A172 (cell line): ENCODE measurements at places on chromosomes 12 and 14. TPM values are rescaled to one million over a fixed set of nuclear protein-coding genes. Genes with fewer than 3 reads are reported as not detected.

DNA sequence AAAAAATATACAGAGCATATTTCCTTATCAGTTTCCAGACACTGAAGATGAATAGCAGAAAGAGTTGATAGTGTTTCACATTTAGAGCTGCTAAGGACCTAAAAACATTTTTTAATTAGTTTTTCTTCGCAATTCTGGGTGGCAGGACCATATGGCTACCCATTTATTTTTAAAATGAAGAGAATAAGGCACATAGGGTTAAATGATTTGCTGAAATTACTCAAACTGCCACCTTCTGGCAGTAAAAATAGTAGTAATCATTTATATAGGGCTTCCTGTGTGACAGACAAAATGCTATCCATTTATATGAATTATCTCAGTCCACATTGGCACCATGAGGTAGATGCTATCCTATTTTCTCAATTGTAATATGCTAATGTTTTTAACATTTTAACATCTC is 108.6 kb upstream of the CCDC196 start:
- DNase-seq, result no peak

ASB2 gene
- total RNA-seq, result not detected in 2 replicates

DNA sequence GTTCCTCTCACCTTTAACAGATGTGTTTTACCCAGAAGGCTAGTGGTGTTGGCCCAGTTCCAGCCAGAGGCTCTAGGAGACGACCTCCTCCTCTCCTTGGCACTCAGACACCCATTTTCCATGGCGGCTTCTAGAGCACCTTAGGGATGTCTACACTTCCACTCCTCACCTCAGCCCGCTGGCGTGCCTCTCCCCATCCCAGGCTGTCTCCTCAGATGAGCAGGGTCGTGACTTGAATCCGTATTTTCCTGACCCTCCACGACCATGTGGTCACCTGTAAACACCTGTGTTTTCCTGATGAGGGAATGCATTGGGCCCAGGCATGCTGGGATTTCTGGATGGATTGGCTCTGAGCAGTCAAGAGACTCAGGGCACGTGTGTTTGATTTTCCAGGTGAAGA is 21.8 kb upstream of the RIN3 start:
- no peak for DNase-seq

- no peak for DNase-seq
Observed at GRCh38 chr12:76055393-76055792, 23.8 kb upstream of the PHLDA1 start.

DNA sequence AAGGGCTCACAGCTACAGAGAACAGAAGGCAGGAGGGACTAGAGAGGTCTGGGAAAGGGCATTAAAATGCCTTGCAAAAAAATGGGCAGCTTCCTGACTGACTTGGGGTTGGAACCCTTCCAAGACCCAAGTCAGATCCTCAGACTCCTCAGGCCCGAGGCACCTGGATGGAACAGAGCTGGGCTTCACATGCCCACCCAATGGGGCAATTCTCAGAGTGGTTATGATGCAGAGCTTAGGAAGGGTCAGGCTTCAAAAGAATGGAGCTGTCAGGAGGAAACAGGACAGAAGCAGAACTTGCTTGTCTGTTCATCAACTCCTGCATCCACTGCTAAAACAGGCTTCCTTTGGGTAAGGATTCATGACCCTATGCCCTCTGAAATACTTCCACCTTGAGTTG is 9.7 kb upstream of the KRT1 start:
- no peak for DNase-seq

KRT78 gene
- not detected in 2 replicates for total RNA-seq

MMP17 gene
- total RNA-seq, result 3.7 and 5.7 TPM in 2 replicates

DNA sequence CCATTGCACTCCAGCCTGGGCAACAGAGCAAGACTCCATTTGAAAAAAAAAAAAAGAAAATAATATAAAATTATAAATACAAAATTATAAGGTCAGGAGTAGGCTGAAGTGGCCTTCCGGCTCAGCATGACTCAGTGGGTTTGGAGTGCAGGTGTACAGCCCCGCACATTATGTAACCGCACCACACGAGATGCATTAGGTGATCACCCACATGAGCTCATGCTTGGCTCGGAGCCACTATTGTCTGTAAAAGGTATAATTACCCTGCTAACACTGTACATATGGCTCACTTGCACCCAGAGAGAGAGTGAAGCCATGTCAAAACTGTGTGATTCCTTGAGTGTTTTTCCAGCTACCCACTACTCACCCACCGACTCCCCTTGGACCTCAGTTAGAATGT is 557.0 kb downstream of the SLC6A15 start:
- no peak for DNase-seq

- DNase-seq, result no peak
Observed at GRCh38 chr12:48198672-48198971, 4.5 kb downstream of the OR10AD1 start.

CARMIL3 gene
- total RNA-seq, result 0.02 and 0.05 TPM in 2 replicates

TPPP2 gene
- not detected in 2 replicates for total RNA-seq

GRCh38 chr14:48709277-48709785 is 876.8 kb downstream of the RPS29 start:
- DNase-seq, result no peak

DNA sequence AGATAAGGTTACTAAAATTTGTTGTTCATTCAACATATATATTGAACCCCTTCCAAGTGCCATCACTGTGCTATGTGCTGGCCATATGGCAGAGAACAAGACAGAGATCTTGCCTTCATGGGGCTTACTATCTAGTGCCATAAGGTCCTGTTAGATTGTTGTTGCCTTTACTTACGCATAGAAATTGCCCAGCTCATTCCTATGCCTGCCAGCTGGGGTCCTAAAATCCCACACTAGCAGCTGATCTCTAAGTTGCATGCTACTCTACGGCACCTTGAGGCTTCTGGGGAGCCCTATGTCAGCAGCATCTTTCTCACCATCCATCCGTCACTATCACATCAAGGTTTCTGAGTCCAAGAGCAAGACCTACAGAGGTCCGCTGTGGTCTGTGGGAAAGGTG is 1.4 kb upstream of the KCNK10 start:
- DNase-seq, result no peak

DNA sequence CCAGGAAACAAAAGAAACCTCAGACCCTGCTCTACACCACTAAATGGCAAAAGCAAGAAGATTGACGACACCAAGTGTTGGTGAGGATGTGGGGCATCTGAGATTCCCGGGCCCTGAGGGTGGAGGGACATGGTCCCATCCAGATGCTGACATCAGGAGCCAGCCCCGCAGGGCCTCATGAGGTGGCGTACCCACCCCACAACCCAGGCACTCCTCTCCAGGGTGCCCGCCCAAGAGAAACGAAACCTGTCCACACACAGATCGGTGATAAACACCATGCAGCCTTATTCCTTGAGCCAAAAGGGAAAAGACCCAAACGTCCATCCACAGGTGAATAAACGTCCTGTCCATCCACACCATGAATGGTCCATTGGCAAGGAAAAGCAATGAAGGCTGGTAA is 54.8 kb upstream of the C14orf180 start:
- DNase-seq, result no peak

DNA sequence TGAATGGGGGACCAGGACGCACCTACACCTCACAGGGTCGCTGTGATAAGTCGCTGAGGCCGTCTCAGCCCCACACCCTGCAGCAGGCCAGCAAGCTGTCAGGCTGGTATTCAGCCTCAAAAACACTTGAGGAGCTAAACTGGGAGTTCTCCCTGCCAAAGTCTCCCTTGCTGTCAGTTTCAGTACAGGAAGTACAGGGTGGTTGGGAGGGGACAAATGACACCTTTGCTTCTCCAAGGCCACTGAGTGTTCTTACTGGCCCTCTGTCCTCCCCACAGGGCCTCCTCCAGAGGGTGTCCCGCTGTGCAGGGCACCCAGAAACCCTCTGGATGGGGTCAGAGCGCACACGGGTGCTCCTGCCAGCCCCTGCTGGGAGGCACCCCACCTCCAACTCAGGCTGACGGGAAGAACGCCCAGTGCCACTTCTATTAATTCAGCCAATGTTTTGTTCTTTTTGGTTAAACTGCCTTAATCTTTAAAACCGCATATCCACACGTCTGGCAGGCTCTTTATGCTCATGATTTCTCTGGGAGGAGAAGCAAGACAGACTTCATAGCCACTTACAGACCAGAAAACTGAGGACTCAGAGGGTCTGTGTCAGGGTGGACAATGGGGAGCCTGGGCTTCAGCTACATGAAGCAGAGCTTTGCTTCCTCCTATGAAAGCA is 75.9 kb downstream of the ITPK1 start:
- DNase-seq, result no peak

OTX2 gene
- not detected in 2 replicates for total RNA-seq

C14orf93 gene
- 6.9 and 8.1 TPM in 2 replicates for total RNA-seq

DNA sequence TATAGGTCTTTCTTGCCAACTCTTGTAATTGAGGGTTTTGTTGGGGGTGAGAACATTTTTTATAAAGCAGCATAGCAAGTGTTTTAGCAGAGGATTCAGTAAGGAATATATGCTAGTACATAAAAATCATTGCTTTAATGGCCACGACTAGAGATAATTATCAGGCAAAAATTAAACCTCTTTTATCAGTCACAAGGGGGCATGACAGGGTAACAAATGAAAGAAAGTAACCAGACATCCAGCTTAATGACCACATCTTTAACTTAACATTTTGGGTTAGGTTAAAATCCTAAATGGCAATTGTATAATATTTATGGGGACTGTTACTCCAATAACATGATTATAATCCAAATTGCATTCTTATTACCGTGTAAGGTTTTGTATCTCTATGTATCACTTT is 119.6 kb downstream of the LRRIQ1 start:
- DNase-seq, result peak; percentile 23

GRCh38 chr14:69530095-69530494 is 44.6 kb downstream of the CCDC177 start:
- DNase-seq, result no peak

- no peak for DNase-seq
Observed at GRCh38 chr12:18805516-18806248, 67.8 kb downstream of the CAPZA3 start.

STAC3 gene
- 0.59 and 0.89 TPM in 2 replicates for total RNA-seq

PRIMA1 gene
- total RNA-seq, result not detected in 2 replicates

TMCC3 gene
- 0.05 and 0.12 TPM in 2 replicates for total RNA-seq
